ENCODE measurements at places on chromosomes 3 and 15. TPM values are rescaled to one million over a fixed set of nuclear protein-coding genes. Genes with fewer than 3 reads are reported as not detected.

DNA sequence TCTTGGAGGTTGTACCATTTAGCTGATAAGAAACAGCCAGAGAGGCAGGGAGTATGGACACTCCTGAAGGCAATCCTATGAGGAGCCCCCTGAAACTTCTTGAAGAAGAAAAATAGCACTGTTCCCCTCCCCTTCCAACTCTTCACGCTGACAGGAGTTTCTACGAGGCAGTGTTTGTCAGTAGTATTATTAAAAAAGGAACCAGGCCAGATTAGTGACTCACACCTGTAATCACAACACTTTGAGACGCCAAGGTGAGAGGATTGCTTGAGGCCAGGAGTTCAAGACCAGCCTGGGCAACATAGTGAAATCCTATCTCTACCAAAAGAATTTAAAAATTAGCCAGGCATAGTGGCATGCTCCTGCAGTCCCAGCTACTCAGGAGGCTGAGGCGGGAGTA, 38.7 kb downstream of the WWTR1 start:
- DNase-seq, result no peak

SERP1 gene
- 80.3 TPM for total RNA-seq

CPB1 gene
- not detected for total RNA-seq

DNA sequence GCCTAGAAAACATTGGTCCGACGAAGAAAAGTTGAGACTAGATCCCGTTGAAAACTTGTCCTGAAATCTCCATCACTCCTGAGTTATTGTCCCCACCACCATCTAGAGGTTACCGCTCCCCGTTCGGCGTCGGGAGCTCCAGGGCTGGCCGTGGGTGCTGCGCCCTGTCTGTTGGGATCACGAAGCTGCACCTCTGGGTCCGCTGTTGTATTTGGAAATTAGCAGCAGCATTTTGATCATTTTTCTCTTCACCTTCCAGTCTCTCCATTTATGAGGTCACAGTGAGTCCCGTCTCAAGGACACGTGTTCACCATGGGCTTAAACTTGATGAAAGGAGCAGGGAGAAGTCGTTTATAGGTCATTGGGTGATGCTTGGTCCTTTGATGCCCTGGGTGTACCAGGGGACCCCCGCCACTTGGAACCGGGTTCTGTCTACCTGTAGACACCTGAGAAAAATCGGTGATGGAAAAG, 565 bp downstream of the MANF start:
- no peak for DNase-seq

- peak; percentile 79 for DNase-seq
Observed at GRCh38 chr3:69085833-69086722, 1.3 kb downstream of the ARL6IP5 start.

GOLGA6B gene
- not detected for total RNA-seq

SH2D7 gene
- total RNA-seq, result 0.36 TPM

GRCh38 chr3:66934041-66934440, 64.1 kb upstream of the KBTBD8 start:
- no peak for DNase-seq

RTP1 gene
- total RNA-seq, result not detected

GRCh38 chr3:110859336-110859735, 212.3 kb upstream of the NECTIN3 start:
- no peak for DNase-seq

DNA sequence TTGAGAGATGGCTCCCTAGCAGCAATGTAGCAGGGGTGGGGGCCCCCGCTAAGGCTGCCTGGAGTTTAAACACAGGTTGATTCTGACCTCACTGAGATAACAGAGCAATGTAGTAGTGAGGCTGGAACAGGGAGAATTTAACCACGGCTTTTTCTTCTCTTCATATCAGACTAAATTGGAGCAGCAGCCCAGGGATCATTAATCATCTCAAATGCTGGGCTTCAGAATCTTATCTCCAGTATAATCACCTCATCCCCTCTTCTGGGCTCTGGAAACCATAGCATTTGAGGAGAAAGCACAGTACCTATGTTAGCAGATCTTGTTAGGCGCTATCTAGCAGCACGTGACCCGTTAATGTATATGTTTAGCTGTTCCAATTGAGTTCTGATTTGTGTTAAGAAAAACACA, 25.4 kb upstream of the DET1 start:
- DNase-seq, result no peak

NR2F2 gene
- total RNA-seq, result 24.5 TPM

DNA sequence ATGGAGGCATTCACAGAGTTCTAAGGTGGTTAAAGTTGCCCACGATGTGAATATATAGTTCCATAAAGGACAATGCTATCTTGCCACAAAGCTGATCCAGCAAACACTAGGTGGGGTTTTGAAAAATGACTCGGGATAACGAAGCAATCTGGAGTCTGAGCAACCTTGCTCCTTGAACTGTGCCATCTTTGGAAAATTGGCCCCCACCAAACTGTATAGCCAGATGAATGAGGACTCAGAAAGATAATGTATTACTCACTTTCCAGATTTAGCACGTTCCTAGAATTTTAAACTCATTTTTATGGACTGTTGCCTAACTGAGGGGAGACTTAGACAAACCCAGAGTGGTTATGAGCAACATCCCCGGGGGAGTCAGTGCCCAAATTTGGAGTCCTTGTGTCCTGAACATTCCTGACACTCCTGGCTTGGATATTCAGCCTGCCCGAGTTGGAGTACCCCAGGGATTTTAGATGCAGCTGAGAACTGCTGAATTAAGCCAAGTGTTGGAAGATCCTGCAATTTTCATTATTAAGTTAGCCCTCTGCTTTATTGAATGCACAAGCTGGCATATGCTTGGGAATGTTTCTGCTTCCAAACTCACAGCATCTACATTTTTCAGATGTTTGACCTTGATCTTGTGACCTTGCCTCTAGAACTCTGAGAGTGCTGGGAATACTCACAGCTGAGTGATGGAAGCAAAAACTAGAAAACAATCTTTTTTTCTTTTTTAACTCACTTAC, 8.8 kb upstream of the MAGI1 start:
- DNase-seq, result no peak

DNA sequence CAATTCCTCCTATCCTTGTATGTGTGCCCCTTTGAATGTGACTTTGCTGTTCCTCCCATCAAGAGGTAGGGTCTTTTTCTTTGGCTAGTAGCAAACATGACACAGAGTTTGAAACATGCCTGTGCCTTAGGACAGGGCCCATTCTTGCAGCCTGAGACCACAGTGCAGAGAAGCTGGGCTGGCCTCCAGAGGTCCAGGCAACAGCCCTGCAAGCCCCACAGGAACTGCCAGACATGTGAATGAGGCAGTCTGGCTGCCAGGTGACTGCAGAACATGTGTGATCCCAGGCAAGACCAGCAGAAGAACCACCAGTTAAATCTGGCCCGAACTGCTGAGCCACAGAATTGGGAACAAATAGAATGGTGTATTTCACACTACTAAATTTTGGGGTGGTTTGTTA, 1.2 kb upstream of the HGD start:
- DNase-seq, result no peak

- no peak for DNase-seq
Observed at GRCh38 chr3:95775486-95776094, 1038.8 kb upstream of the EPHA6 start.
